GM12878 (cell line): ENCODE measurements at places on chromosomes 7 and 10. TPM values are rescaled to one million over a fixed set of nuclear protein-coding genes. Genes with fewer than 3 reads are reported as not detected.

DNA sequence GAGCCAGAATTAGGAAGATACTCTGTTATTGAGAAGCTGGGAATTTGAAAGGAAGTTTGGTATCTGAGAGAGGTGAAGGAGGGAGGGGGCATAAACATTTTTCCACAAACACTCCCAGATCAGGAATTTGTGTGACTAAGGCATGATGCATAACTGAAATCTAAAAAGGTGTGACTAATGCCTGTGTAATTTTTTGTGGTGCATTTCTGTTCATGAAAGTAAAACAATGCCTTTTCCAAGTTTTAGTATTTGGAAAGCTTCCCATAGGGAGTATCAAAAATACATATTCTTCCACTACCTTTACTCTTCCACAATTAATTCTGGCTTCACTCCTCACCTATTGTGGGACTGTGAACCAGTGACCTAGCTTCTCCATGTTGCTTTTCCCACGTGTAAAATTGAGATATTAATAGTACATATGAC is 56.4 kb upstream of the CAV2 start:
- DNase-seq = no peak
- no peaks in the 10 kb centered on the region for H3K4me1 ChIP-seq
- no peaks in the 10 kb centered on the region; the same call in none of the 2 replicates for H3K27me3 ChIP-seq
- no peak overlapping the region for H3K27ac ChIP-seq
- H3K36me3 ChIP-seq = no peaks in the 10 kb centered on the region

DNA sequence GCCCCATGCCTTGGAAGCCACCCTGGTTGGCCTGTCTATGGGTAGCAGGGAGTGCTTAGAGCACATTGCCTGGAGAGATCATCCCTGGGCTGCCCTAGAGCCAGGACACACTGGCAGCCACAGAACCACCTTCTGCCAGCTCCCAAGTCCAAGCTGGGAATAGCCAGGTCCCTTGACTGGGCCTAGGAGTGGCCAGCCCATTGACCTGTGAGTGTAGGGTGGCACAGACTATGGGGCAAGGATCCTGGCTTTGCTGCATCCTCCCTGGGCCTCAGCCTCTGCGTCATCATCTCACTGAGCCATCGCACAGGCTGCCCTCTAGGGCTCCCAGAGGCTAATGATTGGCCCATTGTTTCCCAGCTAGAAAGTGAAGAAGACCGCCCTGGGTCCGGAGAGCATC is 7.0 kb downstream of the AQP1 start:
- H3K4me3 ChIP-seq = no peak overlapping the region
- no peak for DNase-seq
- H3K4me1 ChIP-seq = no peaks in the 10 kb centered on the region
- H3K36me3 ChIP-seq = no peaks in the 10 kb centered on the region

DNA sequence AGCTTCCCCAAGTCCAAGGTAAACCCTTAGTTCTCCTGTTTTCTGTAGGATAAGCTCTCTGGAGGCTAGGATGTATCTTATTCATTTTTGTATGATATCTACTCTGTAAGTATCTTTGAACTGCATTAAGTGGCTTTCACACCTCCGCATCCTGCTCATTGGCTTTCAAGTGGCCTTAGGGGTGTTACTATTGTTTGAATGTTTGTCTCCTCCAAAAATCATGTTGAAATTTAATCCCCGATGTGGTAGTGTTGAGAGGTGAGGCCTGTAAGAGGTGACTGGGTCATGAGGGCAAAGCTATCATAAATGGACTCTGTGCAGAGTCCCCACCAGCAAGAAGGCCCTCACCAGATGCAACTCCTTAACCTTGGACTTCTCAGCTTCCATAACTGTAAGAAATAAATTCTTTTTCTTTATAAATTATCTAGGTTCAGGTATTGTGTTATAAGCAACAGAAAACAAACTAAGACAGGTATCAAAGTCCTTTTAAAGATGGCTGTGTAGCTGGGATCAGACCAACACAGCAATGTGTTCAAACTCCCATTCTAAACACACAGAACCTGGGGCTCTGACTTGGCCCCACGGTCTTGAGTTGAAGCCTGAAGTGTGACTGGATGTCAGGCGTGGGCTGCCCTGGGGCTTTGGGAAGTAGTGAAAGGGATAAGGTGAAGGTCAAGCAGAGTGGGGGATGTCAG is 25.9 kb downstream of the TBXAS1 start:
- no peak overlapping the region for H3K4me3 ChIP-seq
- H3K4me1 ChIP-seq = peaks cover 10% of the 10 kb centered on the region
- no peak for DNase-seq

GRID2IP gene
- total RNA-seq = not detected in 2 replicates

OSBPL3 gene
- total RNA-seq = 34.0 and 46.6 TPM in 2 replicates
